Stimulated activated CD4-positive, alpha-beta T cell treated with anti-CD3 and anti-CD28 coated beads, Interleukin-12 subunit alpha, Interleukin-12 subunit beta, amount 100 ng/mL, for 48 hours (primary cell): ENCODE measurements at places on chromosomes 5 and 9.

DNA sequence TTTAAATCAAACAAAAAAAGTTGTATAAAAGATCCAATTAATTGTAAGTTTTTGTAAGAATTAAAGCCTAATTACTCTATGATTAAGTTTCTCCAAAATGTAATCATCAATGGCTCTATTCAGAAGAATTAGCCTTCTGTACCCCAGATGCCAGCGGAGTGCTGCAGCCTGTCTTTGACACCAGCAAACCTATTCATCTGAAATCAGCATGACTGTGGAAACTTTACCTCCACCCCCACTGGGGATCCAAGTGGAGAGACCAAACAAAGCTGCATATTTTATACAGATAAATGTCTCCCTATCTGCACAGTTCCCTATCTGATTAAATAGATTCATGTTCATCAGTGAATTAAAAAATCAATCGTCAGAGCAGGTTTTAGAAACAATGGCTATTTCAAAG lies 426.8 kb downstream of the KIAA0825 start:
- no peak for DNase-seq

GRCh38 chr5:144857454-144857853 lies 686.8 kb downstream of the KCTD16 start:
- no peak for DNase-seq

DNA sequence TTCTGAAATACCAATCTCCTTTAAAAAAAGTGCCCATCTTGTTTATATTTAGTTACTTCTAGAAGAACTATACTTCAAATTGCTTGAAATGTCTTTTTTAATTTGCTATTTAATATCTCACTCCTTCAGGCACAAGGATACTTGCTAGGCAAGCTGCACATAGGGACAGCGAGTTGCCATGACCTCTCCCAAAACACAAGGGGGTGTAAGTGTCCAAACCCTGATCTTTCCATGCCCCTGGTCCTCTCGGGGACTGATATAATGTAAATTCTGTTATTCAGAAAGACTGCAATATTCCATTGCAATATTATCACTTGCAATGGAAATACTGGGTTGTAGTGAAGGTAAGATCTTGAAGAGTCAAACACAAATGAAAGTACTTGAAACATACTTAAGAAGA lies 480.4 kb downstream of the CETN3 start:
- no peak for DNase-seq

DNA sequence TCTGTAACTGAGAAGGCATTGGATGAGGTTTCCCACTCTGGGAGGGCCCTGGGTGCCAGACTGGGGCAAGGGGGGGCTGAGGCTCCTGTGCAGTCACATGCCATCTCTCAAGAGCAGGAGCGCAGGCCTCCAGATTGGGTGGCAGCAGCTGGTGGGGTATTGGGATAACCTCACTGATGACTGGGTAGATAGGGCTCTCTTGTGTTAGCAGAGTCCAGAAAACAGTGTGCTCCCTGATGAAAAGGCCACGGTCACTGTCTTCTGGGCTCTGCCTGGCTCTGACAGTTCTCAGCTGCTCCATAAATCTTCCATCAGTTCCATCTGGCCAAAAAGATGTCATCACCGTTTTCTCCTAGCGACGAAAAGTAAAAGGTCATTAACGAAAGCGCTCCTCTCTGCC lies 21.8 kb upstream of the NKX2-5 start:
- DNase-seq = no peak

DNA sequence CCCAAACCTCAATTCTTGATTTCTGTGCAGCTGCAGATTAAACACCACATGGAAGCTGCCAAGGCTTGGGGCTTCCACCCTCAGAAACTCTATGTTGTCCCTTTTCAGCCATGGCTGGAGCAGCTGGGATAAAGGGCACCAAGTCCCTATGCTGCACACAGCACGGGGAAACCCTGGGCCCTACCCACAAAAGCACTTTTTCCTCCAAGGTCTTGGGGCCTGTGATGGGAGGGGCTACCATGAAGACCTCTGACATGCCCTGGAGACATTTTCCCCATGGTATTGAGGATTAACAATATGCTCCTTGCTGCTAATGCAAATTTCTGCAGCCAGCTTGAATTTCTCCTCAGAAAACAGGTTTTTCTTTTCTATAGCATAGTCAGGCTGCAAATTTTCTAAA lies 41.8 kb upstream of the CDH9 start:
- no peak for DNase-seq

DNA sequence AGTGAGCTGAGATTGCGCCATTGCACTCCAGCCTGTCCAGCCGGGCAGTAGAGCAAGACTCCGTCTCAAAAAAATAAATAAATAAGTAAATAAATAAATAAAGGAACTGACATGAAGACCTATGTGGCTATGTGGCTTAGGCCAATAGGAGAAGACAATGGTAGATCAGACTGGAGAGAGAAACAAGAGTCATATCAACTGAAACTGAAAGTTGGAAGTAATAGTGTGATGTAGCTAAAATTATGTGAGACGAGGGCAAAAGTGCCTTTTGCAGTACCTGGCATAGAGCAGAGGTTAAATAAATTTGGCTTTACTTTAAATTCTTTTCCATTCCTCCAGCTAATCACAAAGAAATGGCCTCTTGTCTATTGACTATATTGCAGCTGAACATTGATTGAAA lies 7.3 kb downstream of the FBP2 start:
- DNase-seq = no peak

GRCh38 chr5:16483361-16483760 lies 17.8 kb upstream of the ZNF622 start:
- no peak for DNase-seq

DNA sequence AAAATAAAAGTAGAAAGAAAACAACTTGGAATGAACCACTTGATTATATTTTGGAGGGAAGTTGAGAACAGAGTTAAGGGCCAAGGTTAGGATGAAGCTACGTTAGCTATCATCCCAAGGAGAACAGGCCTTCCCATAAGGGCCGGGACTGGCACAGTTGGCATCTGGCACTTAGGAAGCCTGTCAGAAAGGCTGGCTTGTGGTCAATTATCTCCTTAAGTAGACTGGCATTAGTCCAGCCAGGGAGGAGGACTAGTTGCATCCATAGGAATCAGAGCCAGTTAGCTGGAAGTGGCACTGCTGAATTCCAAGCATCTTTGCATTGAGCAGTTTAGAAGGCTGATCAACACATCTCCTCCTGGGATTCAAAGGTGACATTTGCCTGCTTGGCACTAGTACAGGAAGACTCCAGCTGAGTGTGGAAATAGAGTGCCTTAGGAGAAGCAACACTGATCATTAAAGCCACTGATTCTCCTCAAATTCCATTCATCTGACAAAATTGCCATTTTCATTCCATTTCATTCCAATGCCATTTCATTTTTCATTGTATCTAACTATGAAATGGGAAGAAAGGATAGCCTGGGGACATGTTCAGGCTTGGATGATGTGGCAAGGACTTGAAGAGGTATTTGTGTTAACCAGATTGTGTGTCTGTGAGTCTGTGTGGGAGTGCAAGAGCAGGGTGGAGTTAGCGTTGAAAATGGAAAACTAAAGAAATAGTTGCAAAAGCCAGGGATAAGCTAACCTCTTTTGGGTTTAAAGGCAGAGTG lies 5.5 kb downstream of the FOXB2 start:
- no peak for DNase-seq

- no peak for DNase-seq
Measured at GRCh38 chr5:62206150-62206829, 99.7 kb upstream of the KIF2A start.

- DNase-seq = no peak
Measured at GRCh38 chr5:32147236-32147635, 26.9 kb downstream of the GOLPH3 start.

- no peak for DNase-seq
Measured at GRCh38 chr9:71609448-71609830, 158.9 kb downstream of the CEMIP2 start.

DNA sequence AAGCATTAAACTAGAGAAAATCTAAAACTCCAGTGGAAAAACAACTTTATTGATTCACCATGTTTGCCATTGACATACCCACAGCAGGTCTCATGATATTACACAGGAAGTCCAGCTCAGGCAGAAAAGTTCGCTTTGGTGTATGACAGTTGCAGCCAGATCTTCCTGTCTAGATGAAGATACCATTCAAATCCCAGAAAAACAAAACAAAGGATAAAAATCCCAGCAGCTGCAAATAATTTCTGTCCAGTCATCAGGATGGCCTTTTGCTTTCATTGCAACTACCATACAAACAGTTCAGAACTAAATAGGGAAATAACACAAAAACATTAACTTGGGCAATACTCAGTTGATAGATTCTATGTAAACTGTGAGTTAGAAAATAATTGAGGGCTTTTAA lies 136.0 kb upstream of the NREP start:
- no peak for DNase-seq
